ENCODE measurements at places on chromosomes 13 and 19.
A peak's percentile ranks its signal among the peaks of the same experiment; 100 is the strongest.

DNA sequence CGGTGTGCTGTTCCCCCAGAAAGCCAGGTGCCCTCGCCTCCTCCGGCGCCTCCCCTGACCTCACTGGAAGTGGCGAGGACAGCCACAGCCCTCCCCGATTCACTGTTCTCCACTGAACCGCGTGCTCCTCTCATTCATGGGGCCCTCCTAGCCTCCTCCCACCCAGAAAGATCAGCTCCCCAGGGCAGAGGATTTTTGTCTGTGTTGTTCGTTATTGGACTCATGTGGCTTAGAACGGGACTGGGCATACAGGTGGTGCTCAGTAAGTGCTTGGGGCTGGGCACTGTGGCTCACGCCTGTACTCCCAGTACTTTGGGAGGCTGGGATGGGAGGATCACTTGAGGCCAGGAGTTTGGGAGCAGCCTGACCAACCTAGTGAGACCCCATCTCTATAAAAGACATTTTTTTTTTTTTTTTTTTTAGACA lies 3.8 kb downstream of the PRTN3 start:
- no peak for DNase-seq

- no peak for DNase-seq
These were observed 15.6 kb downstream of the AKAP8L start for GRCh38 chr19:15403151-15403531.

- DNase-seq = no peak
These were observed 170.6 kb downstream of the TEX29 start for GRCh38 chr13:111491021-111491420.

DNA sequence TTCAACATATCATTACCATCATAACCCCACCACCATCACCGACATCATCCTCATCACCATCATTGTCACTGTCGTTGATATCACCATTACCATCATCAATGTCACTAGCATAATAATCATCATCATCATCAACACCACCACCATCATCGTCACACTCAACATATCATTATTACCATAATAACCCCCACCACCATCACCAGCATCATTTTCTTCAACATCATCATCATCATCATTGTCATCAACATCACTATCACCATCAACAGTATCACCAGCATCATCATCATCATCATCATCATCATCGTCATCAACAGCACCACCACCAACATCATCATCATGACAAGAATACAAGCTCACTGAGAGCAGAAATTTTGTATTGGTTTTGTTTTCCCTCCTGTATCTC lies 83.8 kb downstream of the MBD3L1 start:
- DNase-seq = no peak

DNA sequence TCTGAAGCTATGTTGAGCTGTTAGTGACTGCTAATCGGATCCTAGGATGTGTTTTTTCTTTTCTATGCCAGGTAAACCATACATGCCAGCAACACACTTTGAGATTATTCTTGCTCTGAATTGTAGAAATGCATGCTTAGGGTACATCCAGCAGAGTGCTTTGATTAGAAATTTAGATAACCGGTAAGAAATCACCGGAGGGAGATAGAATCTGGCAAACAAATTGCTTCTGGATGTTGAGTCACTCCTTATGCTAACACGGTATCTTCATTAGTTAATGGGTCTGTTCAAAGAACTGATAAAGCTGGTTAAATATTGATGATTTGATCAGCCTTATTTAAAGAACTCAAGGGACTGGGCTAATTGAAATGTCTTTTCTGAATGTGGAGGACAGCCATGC lies 85.1 kb upstream of the SIAH3 start:
- DNase-seq = no peak

DNA sequence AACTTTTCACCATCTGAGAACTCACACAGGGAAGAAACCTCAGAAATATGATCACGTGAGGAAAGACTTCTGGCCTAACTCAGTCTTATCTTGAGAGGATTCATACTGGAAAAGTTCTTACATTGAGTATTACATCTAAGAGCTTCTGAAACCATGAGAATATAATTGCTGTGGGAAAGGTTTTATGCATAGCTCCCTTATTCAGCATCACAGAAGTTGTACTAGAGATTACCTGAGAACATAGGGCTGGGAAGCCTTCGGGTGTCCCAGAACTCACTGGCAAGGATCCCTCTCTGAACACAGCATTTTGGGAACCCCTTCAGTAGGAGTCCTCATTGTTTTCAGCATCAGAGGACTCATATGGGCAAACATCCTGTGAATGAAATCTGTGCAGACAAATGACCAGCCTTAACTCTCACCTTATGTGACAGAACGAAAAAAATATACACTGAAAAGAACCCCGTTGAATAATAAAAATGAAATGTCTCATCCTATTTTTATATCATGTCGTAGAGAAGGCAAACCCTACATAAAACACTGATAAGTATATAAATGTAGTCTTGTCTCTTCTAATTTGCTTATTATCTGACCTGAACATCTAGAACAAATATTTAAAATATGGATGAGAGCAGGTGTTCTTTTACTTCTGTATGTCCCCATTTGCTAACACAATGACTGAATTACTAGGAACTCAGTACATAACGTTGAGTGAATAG lies 14.2 kb downstream of the ZNF274 start:
- DNase-seq = no peak

GRCh38 chr19:16217716-16218451 lies 20.2 kb downstream of the AP1M1 start:
- no peak for DNase-seq

GRCh38 chr13:44810061-44810840 lies 179.0 kb downstream of the NUFIP1 start:
- DNase-seq = no peak

- DNase-seq = no peak
These were observed 8.7 kb upstream of the CKM start for GRCh38 chr19:45331411-45331810.

- DNase-seq = no peak
These were observed 432.3 kb downstream of the RFC3 start for GRCh38 chr13:34250151-34250670.

GRCh38 chr13:20984879-20985278 lies 76.5 kb downstream of the LATS2 start:
- DNase-seq = no peak

DNA sequence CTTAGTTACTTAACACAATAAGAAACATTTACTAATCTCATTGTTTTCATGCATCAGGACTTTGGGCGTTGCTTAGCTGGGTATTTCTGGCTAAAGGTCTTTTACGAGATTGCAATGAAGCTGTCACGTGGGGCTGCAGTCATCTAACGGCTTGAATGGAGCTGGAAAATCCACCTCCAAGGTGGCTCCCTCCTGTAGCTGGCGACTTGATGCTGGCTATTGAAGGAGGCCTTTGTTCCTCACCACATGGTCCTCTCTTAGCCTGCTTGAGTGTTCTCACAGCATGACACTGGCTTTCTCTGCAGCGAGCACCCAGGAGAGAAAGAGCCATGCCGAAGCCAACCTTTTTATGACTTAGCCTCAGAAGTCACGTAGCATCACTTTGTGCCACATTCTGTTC lies 92.0 kb downstream of the NHLRC3 start:
- DNase-seq = no peak

GRCh38 chr19:14122924-14123323 lies 5.4 kb upstream of the PRKACA start:
- no peak for DNase-seq

- no peak for DNase-seq
These were observed 397.7 kb downstream of the TDRD3 start for GRCh38 chr13:60794751-60795150.

GRCh38 chr13:80157261-80157932 lies 183.5 kb downstream of the SPRY2 start:
- no peak for DNase-seq

DNA sequence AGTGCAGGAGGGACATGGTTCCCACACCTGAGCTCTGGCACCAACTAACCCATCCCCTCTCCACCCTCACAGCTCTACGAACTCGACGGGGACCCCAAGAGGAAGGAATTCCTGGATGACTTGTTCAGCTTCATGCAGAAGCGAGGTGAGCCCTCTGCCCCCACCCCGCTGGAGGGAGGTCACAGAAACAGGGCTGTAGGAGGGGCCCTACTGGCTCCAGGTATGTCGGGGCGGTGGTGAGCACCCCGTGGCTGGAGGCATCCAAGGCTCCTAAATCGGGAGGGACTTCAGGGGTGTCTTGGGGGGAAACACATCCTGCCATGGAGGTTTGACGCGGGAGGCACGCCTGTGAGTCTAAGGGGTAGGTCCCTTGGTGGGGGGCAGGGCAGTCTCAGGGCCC lies 24.1 kb upstream of the WDR18 start:
- DNase-seq = no peak

DNA sequence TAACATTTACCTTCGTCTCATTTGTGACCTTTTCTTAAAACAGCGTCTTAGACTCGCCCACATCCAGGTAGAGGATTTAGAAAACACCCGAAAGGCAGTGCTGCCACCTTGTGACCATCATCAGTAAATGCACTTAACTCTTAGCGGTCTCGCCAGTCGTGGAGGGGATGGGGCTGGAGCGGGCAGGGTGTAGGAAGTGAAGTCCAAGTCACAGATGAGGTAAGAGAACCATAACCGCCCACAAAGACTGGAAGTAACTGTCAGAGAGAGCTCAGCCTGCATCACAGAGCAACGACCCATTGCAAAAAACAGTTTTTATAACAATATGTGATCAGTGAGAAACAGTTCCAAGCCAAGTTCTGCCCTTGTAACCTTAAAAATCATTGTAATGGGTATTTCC lies 10.7 kb upstream of the CEACAM3 start:
- peak; percentile 80 for DNase-seq

GRCh38 chr13:110209950-110210603 lies 96.9 kb downstream of the COL4A1 start:
- DNase-seq = no peak

- DNase-seq = no peak
These were observed 63.7 kb upstream of the F7 start for GRCh38 chr13:113041896-113042295.

DNA sequence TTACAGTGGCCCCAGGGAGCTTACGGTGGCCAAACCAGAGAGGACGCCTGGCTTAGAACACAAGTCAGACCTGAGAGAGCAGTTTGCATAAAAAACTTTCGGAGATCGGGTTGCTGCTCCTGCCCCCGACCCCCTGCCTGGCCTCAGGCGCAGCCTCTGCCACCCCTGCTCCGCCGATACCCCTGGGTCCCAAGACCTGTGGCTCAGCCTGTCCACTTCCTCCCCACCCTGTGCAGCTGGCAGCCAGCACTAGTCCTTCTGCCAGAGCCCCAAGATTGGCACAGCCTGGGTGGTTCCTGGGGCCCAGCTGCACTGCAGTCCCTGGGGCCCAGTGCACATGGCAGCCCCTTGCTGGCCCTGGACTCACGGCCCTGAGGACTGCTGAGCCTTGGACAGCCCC lies 56.2 kb upstream of the SOX1 start:
- DNase-seq = no peak

All from GM20000 (cell line).